ENCODE measurements at places on chromosomes 3 and 15.

DNA sequence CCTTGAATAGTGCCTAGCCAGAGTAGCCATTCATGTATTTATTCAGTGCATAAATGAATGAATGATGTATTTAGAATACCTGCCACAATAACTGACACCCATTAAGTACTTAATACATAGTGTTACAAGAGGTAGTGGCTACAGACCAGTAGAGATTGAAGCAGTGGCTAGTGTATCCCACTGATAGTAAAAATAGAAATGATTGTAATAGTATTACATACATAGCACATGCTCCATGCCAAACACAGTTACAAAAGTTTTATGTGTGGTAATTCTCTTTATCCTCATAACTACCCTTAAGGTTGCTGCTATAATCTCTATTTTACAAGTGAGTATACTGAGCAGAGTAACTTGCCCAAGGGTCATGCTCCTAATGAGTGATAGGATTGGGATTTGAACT, 30.3 kb upstream of the SCAANT1 start:
- no peak for DNase-seq

- DNase-seq: no peak
Observed at GRCh38 chr3:10845839-10846656, 30.0 kb downstream of the SLC6A11 start.

DNA sequence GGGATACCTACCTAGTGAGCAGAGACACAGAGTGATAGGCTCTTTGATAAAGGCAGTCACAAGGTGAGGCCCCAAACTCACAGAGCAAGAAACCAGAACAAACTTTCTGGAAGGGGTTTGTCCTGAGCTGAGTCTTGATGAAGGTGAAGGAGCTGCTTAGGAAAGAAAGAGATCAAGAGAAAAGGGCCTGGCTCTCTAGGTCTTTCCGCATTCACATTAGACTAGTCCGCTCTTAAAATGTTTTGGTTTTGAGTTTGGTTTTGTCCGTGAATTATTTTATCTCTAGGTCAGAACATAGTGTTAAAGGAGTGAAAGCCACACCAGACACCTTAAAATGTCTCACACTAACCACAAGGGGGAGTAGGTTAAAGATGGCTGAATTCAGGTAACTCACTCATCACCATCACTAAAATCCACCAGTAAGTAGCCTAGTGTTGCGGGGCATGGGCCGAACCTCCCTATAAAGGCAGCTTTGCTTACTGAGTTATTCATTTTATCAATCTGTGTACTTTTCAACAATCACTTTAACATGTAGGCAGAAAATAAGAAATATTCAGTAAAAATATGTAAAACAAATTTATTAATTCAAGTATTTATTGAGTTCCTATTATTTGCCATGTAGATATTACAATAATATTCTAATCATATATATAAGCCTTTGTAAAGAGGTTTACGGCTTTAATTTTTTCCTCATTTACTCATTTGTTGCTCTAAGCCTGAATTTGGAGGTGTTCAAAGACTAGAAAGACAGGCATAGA, 121.5 kb upstream of the TSC22D2 start:
- DNase-seq: no peak

DNA sequence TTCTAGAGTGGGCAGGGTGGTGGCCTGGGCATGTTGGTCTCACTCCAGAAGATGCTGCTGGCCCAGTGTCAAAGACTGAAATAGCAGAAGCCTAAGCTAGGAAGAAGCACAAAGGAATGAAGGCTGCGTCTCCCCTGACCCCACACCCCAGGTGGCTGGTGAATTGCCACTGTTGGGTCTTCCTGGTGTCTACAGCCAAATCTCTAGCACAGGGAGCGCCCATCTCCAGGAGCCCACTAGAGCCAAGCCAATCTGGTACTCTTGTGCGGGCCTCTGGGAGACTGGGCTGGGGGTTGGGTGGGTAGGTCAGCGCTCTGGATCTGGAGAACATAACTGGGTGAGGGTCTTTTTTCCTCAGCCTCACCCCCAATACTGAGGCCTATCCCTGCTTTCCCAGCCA, 894 bp downstream of the TUSC2 start:
- no peak for DNase-seq
